ENCODE measurements at places on chromosomes 12 and 14.

DNA sequence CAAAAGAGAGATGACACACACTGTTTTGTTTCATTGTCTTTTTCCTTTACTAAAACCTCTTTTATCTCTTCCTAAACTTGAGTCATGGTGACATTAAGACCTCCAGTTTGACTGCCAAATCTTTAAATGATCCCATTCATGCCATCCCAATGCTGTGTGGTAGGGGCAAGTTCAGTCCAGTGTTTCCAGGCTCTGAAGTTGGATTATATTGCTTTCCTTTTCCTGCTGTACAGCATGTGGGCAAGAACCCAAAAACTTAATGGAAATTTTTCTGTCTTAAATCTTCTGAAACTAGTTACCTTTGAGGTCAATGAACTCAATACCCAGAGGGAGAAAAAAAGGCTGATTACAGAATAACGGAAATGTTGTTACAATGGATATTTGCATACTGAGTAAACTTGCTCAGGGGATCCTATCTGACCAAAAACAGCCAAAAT, 187.1 kb upstream of the FAR2 start:
- no peak for DNase-seq

GRCh38 chr14:68667313-68667791, 125.5 kb downstream of the ZFP36L1 start:
- no peak for DNase-seq

- DNase-seq, result no peak
These were observed 16.3 kb upstream of the EGLN3 start for GRCh38 chr14:33967138-33967537.

- DNase-seq, result no peak
These were observed 55.8 kb downstream of the GALNT4 start for GRCh38 chr12:89468648-89469326.

GRCh38 chr12:32870716-32871115, 25.9 kb downstream of the PKP2 start:
- DNase-seq, result no peak

GRCh38 chr14:104424406-104425072, 155.0 kb upstream of the C14orf180 start:
- no peak for DNase-seq

- DNase-seq, result no peak
These were observed 6.9 kb upstream of the CLEC4E start for GRCh38 chr12:8547645-8548044.

DNA sequence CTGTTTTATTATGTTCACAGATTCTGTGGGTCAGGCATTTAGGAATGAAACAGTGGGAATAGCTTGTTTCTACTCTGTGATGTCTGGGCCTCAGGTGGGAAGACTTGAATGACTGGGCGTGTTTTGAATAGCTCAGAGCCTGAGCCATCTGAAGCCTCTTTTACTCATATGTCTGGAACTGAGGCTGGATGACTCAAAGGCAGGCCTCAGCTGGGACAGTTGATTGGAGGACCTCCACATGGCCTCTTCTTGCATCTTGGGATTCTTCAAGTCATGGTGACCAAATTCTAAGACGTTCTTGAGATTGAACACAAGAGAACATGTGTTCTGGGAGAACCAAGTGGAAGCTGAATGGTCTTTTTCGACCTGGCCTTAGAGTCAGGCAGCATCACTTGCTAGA, 45.8 kb upstream of the TBX3 start:
- DNase-seq, result no peak

- DNase-seq, result no peak
These were observed 5.5 kb downstream of the RAN start for GRCh38 chr12:130877333-130877732.

DNA sequence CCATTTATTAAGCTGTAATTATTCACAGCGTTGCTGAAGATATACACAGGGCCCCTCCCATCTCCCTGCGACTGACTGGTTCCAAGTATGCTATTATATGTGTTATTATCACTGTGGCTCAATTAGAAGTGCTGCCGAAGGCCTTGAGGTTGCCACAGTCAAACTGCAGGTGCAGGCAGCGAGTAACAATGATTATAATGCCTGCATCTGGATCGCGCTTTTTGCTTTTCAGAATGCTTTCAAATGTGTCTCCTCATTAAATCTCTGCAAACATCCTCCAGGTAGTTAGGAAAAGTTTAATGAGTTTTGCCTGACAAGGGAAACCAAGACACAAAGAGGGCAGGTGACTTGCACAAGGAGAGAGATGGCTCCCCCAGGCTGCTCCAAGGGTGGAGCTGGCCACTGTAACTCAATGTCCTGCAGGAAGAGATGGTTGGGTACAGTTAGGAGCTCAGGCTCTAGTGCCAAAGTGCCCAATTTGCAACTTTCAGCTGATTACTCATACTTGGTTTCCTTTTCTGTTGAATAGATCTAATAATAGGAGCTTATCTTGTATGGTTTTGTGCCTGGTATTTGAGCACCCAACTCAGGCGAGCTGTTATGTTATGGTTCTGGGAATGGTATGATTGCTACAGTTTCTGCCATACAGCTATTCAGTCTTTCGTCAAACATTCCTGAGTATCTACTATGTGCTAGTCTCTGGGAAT, 1.7 kb upstream of the SYNE3 start:
- no peak for DNase-seq

- DNase-seq, result no peak
These were observed 12.4 kb upstream of the ITGB7 start for GRCh38 chr12:53219292-53219955.

DNA sequence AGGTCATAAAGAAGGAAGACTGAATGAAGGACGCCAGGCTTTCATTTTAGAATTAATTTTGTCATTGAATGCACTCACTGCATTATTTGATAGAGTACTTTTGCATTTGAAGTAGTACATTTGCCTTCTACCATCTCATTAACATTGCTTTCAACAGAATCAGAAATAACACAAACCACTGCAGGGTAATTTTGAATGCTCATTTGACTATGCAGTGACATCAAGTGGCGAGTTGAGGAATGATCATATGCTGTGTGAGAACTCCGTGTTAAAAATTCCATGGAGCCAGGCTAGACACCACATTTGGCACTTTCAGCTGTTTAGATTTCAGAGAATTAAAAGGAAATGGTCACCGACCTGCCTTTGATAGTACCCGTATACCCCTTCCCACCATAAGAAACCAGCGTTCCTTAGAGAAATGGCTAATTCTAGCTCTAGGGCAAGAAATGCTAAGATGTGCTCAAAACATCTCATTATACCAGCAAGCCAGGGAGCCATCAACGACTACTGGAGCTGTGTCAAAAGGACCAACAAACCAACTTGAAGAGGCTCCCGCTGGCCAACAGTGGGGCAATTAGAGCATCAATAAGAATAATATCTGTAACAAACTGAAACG, 16.5 kb downstream of the HEBP1 start:
- no peak for DNase-seq

GRCh38 chr12:2034633-2035430, 18.0 kb upstream of the CACNA1C start:
- DNase-seq, result peak; percentile 61

GRCh38 chr14:89331398-89331797, 85.6 kb downstream of the FOXN3 start:
- no peak for DNase-seq

- no peak for DNase-seq
These were observed 105.1 kb downstream of the TXNDC16 start for GRCh38 chr14:52447236-52447635.

DNA sequence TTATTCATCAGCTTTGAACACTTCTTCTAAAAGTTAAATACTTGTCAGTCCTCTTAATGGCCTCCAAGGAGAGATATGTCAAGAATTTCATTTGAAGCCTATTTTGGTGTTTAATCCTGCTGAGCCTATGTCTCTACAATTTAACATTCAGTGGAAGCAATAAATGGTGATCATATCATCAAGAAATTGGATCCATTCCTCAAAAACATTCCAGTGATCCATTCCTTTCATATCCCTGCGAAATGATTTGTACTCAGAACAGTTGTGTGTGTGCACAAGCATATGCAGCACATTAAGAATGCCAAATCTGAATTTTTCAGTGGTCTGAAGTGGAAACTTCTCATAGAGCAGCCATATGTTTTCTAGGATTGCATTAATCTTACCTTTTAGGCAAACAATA, 373.7 kb upstream of the SYT1 start:
- no peak for DNase-seq

DNA sequence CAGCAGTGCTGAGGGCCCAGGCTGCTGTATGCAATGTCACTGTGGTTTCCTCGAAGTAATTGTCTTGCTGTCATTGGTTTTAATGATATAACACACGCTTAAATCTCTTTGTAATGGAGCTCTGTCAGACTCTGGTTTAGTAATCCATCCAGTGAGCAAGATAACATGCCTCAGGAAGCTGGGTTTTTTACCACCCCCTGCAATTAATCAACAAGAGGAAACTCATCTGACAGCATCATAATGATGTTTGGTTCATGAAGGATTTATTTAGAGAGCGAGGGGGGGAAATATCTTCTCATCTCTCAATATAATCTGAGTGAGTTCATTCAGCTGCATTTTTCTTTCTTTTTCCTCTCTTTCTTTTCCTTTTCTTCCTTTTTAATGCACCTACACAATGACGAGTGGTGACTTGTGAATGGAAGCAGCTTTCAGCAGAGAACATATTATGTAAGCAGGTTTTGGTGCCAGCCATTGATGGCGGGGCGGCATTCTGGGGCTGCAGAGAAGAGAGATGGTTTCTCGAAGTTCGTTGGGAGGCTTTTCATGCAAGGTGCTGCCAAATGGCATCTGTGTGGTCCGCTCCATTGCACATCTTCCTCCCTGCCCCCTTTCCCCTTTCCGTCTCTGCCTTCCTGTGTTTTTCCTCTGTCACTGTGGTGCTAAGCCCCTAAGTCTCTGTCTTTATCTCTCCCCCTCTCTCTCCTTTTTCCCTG, 6.7 kb downstream of the RPH3A start:
- DNase-seq, result no peak

DNA sequence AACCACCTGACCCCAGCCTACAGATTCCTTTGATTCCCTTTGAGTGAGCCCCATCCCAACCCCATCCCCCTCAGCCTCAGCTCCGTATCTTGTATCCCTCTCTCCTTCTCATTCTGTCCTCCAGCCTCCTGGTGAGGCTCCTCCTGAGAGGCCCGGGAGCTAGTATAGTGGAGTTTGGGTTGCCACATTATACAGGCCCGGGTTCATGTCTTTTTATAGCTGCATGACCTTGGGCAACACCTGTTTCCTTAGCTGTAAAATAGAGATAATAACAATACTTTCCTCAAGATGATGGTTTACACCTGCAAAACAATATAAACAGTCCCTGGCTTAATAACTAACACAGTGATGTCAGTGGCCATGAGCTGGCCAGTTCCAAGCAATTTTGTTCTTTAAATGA, 89.8 kb downstream of the STAB2 start:
- DNase-seq, result no peak

- DNase-seq, result no peak
These were observed 7.1 kb upstream of the ZDHHC22 start for GRCh38 chr14:77148510-77149231.

DNA sequence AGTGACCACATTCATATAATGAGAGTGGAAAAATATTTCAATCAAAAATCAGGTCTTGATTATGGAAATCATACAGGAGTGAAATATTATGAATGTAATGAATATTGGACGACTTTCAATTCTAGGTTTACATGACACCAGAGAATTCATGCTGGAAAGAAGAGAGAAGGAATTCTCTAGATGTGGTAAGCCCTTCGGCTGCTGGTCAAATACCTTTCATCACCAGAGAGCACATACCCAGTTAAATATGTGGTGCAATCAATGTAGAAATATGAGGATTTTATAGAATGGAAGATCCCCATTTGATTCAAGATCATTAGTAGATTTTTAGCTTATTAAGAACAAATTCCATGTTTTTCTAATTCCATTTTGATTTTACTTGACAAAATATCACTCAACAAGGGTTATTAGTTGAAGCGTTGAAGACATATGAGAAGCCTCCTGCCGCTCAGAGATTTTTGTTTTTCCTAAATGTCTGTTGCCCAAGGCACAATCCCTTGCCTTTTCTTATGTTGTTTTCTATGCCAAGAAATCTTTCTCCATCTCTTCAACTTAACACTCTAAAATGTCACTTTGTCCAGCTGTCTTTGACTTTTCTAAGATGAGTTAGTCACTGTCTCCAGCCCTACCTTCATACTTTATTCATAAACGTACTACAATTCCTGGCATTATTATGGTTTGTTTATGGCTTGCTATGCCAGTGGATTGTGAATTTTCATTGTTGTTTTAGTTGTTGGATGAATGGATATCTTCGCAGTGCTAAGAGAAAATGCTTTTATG, 72.8 kb upstream of the ZDHHC17 start:
- DNase-seq, result no peak

GRCh38 chr12:1630827-1631591, 2.0 kb downstream of the WNT5B start:
- DNase-seq, result no peak

- DNase-seq, result no peak
These were observed 420.4 kb downstream of the PCNX1 start for GRCh38 chr14:71327691-71328090.

DNA sequence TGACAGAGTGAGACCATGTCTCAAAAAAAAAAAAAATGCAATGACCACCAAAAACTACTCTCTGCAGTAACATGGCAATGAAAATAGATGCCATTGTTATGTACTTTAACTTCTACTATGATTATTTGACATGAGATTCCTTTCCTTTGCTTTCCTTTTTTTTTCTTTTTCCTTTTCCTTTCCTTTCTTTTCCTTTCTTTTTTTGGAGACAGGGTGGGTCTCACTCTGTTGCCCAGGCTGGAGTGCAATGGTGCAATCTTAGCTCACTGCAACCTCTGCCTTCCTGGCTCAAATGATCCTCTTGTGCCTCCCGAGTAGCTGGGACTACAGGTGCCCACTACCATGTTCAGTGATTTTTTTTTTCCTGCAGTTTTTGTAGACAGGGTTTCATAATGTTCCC, 24.9 kb upstream of the ETFBKMT start:
- DNase-seq, result no peak

- no peak for DNase-seq
These were observed at the start of gene LGALS3 for GRCh38 chr14:55129086-55129427. Gene LGALS3, plus strand, starts transcription at chr14:55129252. Its CDS starts 8,122 bp downstream, at chr14:55137374.

GRCh38 chr12:10140001-10140400, 10.0 kb upstream of the CLEC7A start:
- no peak for DNase-seq

- DNase-seq, result no peak
These were observed 94.7 kb downstream of the GALC start for GRCh38 chr14:87898301-87898700.

- no peak for DNase-seq
These were observed 13.5 kb downstream of the WNK1 start for GRCh38 chr12:765840-766239.

GRCh38 chr12:88958153-88958552, 377.9 kb upstream of the KITLG start:
- no peak for DNase-seq

DNA sequence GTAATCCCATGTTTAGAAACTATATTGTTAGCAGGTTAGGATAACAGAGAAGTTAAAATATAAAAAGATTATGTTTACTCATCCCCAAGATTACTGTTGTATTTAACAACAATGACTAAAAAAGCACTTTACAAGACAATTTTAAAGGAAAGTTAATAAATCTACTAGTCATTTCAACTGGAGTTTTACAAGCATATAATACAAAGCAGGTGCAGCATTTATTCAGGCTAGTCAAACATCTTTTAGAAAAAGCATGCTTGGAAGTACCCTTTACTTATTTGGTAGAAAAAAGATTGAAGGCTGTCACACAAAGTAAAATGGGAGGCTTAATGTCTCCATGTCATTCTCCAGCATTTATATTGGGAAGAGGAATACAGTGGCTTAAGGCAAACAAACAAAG, 80.6 kb downstream of the HEATR5A start:
- no peak for DNase-seq

GRCh38 chr14:65357113-65357512, 55.4 kb upstream of the FUT8 start:
- no peak for DNase-seq

All from stimulated activated CD8-positive, alpha-beta memory T cell treated with anti-CD3 and anti-CD28 coated beads, Interleukin-4, amount 100 ng/mL, for 1 hour (primary cell).